ENCODE measurements at places on chromosomes 12 and 14.

GRCh38 chr12:7047306-7047705 is 13.2 kb upstream of the C1S start:
- DNase-seq = no peak

- DNase-seq = no peak
Observed at GRCh38 chr14:99195602-99196309, 76.2 kb downstream of the BCL11B start.

DNA sequence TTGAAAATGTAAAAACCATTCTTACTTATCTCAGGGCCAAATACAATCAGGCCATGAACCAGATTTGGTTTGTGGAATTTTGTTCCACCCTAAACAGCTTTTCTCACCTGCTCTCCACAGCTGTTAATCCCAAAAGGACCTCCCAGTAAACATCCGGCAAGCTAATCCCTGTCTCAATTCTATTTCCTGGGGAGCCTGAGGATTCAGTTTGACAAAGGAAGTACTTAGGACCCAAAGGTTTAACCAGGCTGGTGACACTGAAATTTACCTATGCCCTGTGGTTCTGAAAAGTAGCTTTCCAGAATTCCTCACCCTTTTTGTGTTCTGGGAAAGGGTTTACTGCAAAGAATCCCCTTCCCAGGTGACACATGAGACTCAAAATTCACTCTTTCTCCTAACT is 15.0 kb downstream of the CAPZA3 start:
- no peak for DNase-seq

GRCh38 chr12:10130042-10130441 is at the start of gene CLEC7A:
TSS of gene CLEC7A (minus strand) at chr12:10130199. CDS start at chr12:10130082, 117 bp downstream.
- no peak for DNase-seq

DNA sequence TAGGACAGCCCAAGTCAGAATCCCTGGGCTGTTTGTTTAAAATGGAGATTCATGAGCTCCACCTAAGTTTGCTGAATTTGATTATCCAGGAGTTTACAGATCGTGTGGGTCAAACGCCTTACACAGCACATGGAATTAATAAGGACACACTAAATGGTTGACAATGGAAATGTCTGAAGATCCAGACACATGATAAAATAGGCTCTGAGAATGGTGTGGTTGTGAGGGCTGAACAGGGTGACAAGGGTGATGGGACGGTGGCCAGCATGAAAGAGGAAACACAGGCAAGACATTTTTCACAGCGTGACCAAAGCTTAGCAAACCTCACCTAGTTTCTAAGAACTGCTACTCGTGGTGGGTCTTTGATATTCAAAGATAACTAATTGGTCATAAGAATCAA is 12.5 kb downstream of the VWF start:
- no peak for DNase-seq

DNA sequence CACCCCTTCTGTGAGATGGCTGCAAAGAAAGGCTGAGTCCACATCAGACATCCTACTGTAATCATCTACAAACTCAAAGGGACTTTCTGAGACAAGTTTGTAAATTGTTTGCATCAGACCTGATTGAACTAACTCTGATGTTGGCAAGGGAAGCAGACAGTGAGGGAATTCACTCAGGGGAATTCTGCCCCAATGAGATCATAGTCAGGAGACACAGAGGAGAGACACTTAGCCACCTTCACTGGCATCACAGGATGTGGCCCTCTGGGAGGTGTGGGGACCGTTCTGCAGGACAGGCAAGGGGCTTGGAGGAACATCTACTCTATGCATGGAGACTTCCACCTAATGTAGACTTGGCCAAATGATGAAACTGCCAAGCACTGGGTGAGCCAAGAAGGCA is 70.7 kb upstream of the DDX11 start:
- no peak for DNase-seq

DNA sequence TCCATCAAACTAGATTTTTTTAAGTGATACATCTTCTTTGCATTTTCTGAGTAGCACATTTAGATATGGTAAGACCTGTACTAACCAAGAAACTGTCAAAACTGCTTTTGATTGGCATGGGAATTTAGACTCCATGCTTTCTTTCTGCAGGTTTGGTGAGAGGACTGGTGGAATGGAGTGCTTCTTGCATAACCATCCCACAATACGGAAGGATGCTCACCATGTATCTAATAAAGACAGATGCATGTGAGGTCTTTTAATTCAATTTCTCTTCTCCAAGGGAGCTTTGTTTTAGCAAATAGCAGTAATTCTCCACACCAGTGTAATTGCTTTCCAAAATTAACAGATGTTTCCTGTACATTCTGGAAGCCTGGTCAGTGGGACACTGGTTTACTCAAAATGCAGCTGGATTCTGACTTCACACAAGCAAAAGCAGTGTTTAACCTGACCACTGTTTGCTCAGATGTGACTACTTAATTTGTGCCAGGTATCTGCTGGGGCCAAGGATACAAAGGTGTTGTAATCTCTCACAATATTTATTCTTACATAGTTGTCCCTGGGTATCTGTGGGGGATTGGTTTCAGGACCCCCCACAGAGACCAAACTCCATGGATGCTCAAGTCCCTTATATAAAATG is 26.1 kb downstream of the FGD6 start:
- no peak for DNase-seq
